D721Med (cell line): ENCODE measurements at places on chromosomes 2 and 18.

- DNase-seq, result no peak
Measured at GRCh38 chr18:50117863-50118262, 77.1 kb downstream of the MYO5B start.

DNA sequence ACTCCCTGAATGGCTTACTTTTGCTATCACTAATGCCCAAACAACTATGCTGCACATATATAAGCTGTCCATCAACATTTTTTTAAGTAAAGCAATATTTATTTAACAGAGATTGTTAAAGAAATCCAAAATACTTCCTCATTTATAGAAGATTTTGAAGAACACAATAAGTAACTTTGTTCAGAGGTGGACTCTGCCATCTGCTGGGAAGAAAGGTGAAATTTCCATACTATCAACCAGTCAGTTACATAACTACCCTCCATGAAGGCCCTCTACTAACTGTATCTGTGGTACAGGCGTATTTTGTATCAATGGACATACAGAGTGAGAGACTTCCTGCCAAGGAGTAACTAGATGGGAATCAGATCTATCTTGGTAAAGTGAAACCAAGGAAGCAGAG is 106.0 kb downstream of the DTNB start:
- DNase-seq, result no peak

GRCh38 chr2:206647985-206648384 is 5.7 kb downstream of the FAM237A start:
- DNase-seq, result no peak

GRCh38 chr2:238869293-238870124 is 21.6 kb downstream of the TWIST2 start:
- DNase-seq, result no peak

DNA sequence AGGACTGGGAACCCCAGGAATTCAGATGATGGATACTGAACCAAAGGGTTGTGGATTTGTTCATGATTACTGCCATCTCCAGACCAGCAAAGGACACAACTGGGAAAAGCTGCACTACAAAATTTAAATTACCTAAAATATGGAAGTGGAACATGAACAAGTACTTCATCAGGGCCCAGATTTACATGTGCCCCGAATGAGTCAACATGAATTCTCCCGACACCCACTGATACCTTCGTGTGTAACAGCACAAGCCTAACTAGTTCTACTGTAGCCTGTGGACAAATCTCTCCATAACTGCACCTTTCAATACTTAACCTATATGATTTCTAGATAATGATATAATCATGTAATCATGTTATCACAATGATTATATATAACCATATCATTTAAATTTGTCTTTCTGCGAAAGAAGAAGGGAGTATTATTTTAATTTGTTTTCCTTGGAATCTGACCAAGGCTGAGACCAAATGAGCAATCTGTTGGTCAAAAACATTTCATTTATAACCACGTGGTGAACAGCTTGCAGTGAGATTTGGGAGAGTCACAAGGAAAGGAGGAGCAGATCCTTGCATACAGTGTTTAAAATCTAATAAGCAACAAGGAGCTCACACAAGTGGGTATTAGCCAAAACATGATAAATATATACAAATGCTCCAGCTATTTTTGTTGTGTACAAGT is 70.5 kb downstream of the CACNB4 start:
- DNase-seq, result no peak

DNA sequence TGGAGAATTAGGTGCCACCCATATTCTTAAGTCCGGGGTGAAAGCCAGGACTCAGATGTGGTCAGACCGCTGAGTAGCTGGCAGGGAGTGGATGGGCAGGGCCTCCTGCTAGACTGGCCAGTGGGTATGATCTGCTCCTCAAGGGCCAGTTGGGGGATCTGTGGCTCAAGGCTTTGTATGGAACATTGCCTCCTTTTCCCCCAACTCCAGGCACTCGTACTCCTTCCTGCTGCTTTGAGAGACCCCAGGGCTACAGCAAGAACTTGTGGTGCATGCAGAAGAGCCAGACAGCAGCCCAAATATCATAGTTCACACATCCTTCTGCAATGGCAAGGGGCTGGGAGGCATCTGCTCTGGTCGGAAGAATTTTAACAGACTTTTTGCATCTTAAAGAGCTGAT is 61.7 kb downstream of the PDCL3 start:
- DNase-seq, result no peak

GRCh38 chr2:143410082-143410897 is 281.1 kb downstream of the ARHGAP15 start:
- no peak for DNase-seq

GRCh38 chr2:9736021-9736420 is 105.2 kb upstream of the YWHAQ start:
- DNase-seq, result no peak

DNA sequence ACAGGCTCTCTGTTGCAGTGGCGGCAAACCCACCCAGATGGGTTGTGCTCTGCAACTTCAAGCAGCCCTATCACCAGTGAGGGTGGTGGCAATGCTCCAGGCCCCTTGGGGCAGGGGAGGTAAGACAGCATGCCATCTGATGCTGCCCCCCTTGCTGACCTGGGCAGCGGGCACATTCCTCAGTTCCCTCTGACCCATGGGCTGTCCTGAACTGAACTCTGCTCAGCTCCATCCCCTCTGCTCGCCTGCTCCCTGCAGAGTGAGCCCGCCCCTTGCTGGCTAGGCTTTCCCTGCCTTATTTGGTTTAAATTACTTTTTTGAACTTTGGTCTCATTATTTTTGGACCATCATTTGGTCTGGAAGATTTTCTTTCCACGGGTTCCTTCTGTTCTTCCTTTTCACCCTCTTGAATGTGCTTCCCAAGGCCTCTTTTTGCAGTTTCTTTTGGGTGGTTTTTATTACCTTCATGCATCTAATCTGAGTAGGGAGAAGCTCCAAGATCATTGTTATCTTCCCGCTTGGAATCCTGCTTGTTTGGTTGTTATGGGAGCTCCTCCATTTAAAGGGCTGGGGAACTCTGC is 565.4 kb downstream of the TNS1 start:
- no peak for DNase-seq
